ENCODE measurements at places on chromosomes 4 and X.

DNA sequence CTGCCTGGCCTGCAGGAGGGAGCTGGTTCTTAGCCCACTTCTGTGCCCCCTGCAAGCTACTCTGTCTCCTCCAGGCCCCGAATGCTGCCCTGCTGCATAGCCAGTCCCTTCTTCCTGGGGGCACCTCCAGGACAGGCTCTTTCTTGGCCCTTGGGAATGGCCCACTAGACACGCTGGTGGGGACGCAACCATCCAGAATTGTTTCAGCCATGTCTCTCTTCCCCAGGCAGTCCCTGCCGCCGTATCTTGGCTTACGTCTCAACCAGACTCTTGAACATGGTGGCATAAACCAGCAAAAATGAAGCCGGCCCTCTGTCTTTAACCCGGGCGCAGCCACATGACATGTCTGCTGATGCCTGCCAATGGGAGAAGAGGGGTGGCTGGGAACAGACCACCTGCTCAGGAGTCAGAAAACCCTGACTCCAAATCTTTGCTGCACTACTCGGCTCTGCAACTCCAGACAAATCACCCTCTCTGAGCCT lies 9.0 kb downstream of the LRPAP1 start:
- no peak for DNase-seq

- no peak for DNase-seq
These were observed 695 bp downstream of the MTM1 start for GRCh38 chrX:150569155-150569477.

GRCh38 chr4:153181293-153181692 lies 22.9 kb upstream of the TRIM2 start:
- DNase-seq: no peak

DNA sequence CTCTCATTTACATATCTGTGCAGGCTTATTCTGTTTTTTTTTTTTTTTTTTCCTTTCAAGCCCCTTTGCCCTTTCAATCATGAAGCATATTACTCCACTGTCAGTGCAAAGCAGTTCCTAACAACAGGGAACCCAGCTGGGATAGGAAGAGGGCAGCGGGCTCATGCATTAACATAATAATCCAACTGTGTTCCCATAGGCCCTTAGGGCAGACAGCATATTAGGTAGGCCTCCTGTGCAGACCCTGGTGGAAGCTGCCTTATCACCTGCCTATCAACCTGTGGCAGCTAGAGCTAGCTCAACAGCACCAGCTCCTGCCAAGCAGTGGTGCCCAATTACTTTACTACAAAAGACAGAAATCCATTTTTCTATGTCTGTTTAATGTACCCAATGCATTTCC lies 49.3 kb downstream of the SLC10A7 start:
- no peak for DNase-seq

- DNase-seq: no peak
These were observed 10.8 kb downstream of the CA5B start for GRCh38 chrX:15748841-15749240.

DNA sequence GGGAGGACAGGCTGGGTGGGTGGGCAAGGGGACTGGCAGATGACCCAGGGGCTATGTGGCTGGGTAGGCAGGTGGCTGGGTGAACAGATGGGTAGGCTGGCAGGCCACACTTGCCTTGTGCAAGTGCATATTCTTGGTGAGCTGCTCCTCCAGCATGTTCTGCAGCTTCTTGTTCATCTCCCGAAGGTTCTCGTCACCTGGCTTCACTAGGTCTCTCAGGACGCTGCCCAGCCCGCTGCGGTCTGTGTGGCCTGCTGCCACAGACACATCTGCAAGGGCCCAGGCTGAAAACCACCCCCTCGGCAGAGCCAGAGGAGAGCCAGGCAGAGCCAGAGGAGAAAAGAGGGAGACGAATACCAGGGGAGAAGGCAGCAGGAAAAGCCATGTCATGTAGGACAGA lies 3.4 kb upstream of the KCND1 start:
- DNase-seq: no peak

- no peak for DNase-seq
These were observed 118.8 kb upstream of the CBR4 start for GRCh38 chr4:169128902-169129301.

- no peak for DNase-seq
These were observed 951 bp downstream of the SH3BP2 start for GRCh38 chr4:2793586-2794485.

- no peak for DNase-seq
These were observed 49.4 kb upstream of the ENOX2 start for GRCh38 chrX:130952266-130953043.

DNA sequence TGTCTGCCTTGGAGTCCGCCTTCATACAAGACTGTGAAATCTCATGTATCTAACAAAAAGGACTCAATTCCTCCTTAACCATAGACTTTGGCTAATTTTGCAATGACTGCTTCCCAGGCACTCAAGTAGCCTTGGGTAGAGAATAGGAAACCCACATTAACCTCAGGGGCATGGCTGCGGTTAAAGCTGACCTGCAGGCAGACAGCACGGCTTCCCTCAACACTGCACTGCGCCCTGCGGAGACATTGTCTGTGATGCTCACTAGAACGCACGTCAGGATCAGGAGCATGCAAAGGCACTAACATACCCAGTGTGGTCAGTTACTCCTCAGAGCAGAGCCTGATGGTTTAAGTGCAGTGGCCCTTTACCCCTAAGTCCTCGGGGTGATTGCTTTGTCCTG lies 10.3 kb upstream of the GPR143 start:
- DNase-seq: no peak

DNA sequence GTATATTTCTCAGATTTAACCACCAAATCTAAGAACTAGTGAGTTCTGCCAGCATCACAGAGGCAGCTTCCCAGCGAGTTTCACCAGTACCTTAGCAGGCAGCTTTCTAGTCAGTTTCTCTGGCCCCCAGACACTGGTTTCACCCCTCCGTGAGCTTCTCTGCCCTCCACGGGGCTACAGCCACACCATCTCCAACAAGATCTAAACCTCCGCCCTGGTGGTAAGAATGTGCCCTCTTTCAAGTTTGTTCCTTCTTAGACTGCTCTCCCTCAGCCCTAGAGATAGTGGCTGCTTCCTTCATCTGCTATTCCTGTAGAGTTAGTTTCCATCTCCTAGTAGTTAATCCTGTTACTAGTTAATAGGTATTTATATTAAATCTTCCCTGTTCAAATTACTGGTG lies 60.5 kb upstream of the TAB3 start:
- DNase-seq: no peak

- DNase-seq: no peak
These were observed 482 bp upstream of the SHOX start for GRCh38 chrX:630007-630611.

GRCh38 chr4:53844133-53844532 lies 220.3 kb downstream of the CHIC2 start:
- DNase-seq: no peak

DNA sequence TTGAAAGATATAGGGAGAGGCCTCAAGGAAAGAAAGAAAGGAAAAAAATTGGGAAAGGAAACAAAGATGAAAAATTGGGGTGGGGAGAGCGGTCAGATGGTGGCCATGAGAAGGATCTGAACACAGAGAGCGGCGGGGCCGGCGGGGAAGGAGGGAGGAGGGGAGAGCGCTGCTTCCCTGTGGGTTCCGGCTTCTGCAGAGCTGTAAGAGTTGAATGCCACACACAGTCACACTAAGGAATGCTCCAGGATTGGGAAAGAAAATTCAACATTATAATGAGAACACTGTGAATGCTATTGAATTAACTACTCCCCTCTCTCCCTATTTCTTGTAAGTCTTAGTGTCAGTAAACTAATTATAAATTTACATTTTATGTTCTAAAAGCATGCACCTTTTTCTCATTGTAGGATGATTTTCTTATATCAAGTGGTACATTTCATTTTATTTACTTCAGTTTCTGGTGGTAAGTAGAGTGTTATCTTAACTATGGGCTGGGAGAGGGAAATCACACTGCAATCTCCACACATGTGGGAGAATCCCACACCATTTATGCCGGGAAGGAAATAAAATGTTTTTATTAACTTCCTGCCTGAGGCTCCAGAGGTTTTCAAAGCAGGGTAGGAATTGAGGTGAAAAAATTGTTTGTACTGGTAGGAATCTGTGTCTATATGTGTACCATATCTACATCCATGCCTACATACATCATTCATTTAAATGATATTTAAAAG lies 904 bp downstream of the F11 start:
- no peak for DNase-seq

- DNase-seq: no peak
These were observed 44.8 kb upstream of the NSG1 start for GRCh38 chr4:4341861-4342650.

GRCh38 chr4:35934320-35934981 lies 309.9 kb downstream of the ARAP2 start:
- no peak for DNase-seq

DNA sequence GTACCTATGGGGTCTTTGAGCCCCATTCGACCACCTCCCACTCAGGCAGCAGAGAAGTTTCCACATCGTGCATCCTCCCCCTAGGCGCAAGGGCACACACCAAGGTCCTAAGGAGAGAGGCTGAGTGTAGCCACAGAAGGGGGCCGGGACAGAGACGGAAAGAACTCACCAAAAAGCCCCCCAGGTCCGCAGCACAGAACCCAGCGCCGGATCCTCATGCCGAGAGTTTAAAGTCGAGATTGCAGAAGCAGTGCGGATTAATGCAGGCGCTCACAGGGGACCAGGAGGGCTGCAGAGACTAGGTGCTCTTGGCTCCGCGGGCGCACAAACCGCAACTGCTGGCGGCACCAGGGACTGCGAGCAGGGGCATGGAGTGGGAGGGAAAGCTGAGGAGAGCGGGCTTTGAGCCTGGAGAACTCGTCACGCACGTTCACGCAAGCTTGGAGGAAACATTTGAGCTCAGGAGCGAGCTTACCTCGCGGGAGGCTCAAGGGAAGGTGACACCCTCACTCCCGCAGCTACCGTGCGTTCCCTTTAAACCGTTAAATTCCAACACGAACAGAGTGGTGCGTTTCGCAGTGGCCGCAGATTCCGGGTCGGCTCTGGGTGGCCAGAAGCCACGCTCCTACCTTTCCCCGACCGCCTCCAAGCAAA lies 8.5 kb downstream of the NKX3-2 start:
- no peak for DNase-seq

DNA sequence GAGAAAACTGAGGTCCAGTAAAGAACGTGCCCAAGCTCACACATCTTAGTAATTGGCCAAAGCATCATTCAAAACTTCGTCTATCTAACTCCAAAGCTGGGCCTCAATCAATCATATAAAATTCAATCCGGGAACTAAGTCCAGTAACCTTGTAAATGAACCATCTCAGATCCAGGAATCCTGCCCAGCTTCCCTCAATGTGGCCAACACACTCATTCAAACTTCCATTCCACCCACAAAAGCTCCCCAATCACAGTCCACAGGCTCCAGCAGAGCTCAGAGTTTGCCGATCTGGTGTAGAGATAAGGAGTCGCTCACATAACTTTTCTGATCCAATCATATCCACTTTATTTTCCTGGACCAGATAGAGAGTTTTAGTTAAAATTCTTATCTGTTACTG lies 144.8 kb downstream of the SPATA18 start:
- no peak for DNase-seq

DNA sequence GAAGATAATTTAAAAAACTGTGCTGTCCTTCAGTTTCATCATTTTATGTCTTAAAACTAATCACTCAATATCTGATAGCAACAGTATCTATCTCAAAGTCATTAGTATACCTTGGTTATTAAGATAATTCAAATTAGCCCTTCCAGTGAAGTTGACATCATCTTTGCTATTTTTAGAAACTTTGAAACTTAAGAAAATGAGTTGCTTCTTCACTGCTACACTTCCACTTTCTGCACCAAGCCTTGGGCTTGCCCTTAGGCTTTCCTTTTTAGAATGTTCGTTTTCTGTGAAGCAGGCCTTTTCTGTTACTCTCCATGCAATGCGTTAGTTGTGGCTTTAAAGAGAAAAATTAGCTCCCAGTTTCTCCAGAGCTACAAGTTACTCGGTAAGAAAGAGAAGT lies 4.4 kb upstream of the VAMP7 start:
- no peak for DNase-seq

GRCh38 chr4:100728861-100729260 lies 211.0 kb upstream of the EMCN start:
- DNase-seq: no peak

- no peak for DNase-seq
These were observed 80.8 kb upstream of the BMPR1B start for GRCh38 chr4:94676970-94677369.
